Stimulated activated CD4-positive, alpha-beta T cell treated with anti-CD3 and anti-CD28 coated beads, TNF-alpha, amount 100 ng/mL, for 4 hours (primary cell): ENCODE measurements at places on chromosomes 1 and 21.
A peak's percentile ranks its signal among the peaks of the same experiment; 100 is the strongest.

DNA sequence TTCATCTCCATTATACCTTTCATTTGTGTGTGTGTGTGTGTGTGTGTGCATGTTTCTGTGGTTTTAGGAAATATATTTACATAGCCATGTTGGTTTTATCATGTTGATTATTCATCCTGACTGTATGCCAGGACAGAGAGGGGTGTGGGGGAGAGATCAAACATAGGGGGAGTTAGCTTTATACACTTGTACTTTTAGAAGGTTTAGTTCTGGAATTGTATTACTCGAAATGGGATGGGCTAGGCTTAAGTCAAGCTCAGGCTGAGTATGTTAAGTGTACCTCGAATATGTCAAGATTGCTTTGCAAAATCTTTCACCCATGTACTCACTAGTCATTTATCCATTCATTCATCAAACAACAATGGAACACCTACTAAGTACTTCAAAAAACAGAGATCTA, 123.3 kb downstream of the HMCN1 start:
- DNase-seq, result no peak

DNA sequence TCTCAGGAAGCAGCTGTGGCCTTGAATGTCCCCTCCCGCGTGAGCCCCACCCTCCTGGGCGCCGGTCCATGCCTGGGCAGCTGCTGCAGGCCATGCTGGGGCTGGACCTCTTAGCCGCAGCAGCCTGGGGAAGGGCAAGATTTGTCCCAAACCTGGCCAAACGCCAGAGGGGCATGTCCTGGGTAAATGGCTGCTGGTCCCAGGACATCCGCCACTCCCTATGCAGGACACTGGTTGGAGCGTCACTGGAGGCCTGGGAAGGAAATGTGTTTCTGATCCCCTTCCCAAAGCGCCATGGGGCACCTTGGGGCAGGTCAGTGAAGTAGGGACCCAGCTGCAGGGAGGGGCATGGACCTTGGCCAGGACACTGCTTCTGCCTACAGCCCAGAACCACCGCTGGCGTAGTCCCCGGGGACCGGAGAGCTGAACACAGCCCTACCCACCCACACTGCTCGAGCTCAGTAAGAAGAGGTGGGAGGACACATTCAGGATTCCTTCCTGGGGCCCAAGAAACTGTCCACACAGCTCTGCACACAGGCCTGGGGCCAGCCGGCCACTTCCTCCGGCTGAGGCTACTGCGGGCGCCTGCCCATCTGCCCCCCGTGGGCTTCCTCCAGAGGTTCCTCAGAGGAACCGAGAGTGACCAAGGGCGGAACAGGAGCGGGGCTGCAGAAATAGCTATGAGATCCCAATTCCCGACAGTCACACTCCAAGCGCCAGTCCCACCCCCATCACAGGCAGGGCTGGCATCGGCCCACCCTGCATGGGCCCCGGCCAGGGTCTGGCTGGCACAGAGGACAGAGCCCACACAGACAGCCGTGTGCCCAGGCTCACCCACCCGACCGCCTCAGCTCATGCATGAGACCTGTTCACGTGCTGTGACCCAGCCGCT, 10.8 kb upstream of the PLEKHG5 start:
- no peak for DNase-seq

- no peak for DNase-seq
Measured at GRCh38 chr1:234863551-234863971, 253.6 kb upstream of the IRF2BP2 start.

GRCh38 chr21:41709965-41710822, 56.7 kb downstream of the RIPK4 start:
- DNase-seq, result no peak

DNA sequence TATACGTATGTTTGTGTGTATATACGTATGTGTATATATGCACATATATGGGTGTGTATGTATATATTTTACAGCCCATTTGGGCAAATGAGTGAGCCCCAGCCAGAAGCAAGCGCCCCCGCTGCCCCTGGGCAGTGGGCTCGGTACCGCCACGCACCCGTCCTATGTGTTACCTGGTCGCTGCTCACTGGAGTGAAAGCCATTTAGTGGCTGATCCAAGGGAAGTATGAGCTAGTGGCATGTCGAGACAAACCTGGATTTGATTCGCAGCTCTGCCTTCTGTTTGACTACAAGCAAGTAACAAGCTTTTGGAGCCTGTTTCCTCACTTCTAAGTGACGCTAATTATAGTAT, 35.8 kb upstream of the JAK1 start:
- DNase-seq, result no peak

- no peak for DNase-seq
Measured at GRCh38 chr1:95652423-95652965, 418.5 kb downstream of the RWDD3 start.

DNA sequence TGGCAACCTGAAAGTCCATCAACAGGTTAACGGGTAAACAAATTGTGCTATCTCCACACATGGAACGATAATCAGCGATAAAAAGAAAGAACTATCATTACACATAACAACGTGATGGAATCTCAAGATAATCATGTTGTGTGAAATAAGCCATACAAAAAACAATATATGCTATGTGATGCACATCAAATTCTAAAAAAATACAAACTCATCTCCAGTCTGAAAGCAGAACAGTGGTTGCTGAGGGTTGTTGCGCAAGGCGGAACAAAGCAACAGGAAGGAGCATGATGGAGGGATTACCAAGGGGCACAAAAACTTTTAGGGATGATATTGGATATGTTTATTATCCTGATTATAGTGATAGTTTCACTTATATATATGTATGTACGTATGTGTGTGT, 324.8 kb downstream of the VAV3 start:
- no peak for DNase-seq

DNA sequence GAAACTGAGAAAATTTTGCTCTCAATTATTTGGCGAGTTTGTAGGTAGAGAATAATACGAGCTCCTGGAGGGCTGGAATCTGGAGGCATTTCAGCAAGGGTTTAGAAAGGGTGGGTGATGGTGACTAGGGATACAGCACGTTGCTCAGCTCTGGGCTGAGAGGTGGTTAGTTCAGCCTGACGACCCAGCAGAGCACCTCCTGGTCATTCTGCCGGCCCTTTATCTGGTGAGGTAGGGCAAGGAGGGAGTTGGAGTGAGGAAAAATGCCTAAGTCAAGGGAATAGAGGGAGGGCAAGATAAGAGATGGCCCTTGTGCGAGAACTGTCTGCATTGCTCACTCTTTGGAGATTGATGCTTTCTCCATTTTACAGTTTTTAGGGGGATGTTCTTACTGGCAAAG, 19.1 kb downstream of the GALNT2 start:
- DNase-seq, result no peak

DNA sequence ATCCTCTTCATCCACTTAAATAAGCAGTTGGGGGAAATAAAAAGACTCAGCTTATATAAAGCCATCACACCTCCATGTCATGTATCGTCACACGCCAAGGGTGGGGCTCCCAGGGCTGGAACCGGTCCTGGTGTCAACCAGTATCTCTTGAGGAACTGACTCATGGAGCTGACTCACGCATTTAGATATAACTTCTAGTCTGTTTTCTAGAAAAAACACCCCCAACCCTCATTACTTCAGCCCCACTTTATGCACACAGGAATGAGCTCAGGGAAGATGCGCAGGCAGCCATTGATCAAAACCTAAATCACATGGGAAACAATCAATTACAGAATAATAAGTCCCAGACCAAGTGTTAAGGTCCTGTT, 6.9 kb upstream of the IL22RA1 start:
- peak; percentile 36 for DNase-seq

DNA sequence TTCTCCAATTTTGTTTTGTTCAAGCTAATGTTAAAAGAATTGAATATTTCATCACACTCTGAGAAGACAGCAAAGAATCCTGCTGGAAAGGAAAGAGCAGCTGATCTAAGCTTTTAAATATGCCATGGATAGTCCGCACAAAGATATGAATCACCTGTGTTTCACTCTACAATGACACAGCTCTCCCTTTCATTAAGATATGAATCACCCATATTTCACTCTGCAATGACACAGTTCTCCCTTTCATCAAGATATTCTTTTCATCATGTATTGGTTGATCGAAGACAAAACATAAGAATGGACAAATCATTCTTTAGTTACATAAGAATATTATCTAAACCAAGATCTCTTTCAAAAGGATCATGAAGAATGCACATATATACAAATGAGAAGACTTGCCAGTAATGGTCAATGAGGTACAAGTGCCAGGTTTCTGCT, 367.3 kb downstream of the SMYD3 start:
- DNase-seq, result no peak

GRCh38 chr1:29096231-29096886, 27.3 kb downstream of the TMEM200B start:
- no peak for DNase-seq

DNA sequence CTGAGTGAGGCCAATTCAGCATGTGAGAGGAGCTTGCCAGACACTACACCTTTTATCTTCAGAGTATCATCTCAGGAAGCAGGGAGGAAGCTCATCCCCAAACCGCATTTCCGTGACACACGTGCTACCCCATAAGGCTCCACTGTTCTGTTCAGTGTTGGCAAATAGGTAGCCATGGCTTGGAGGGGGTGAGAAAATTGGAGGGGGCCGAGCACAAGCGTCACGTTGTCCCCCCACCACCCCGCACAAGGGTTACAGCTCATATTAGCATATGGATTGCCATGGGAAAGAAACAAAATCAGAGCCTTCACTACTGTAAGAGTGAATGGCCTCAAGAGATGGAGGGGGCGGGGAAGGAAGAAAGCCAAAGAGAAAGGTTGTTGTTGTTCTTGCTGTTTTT, 46.7 kb downstream of the OLIG1 start:
- no peak for DNase-seq

- no peak for DNase-seq
Measured at GRCh38 chr1:81044708-81045107, 756.0 kb upstream of the ADGRL2 start.

DNA sequence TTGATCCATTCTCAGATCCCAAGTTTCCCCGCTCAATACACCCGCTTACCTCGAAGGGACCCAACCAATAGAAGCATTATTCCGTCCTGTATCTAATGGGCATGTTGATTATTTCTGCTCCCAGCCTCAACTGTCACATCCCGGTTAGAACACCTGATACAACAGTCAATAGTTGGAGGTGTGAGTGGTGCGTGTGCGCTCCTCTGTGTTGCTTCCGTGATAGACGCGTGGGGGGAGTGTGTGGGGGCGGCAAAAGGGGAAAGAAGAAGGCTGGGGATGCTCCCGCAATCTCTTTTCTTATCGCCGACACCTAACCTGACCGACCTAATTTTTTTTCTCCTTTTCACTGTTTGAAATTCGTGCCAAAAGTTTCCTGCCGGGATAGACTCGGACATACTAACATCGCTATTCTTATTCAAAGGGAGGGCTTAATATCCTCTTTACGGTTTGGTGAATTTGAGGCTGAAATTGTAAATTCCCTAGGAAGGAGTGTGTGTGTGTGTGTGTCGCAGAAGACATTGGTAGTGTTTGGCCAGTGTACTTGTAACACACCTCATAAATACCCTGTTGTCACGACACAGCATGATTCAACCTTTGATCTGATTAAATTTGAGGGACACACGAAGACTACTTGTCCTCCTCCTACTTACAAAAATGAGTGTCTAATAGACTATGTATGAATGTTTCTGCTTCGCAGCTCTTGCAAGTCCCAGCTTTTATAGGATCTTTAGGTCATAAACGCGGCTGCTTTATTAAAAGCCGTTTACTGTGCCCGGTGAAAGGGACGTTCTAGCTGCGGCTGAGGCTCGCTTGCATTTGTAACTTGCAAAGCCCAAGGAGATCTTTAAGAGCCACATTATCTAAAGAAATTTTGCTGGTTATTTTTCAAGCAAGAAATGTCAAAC, 1.5 kb upstream of the PROX1 start:
- no peak for DNase-seq

- DNase-seq, result peak; percentile 25
Measured at GRCh38 chr1:52368383-52369172, 2.6 kb upstream of the CC2D1B start.

DNA sequence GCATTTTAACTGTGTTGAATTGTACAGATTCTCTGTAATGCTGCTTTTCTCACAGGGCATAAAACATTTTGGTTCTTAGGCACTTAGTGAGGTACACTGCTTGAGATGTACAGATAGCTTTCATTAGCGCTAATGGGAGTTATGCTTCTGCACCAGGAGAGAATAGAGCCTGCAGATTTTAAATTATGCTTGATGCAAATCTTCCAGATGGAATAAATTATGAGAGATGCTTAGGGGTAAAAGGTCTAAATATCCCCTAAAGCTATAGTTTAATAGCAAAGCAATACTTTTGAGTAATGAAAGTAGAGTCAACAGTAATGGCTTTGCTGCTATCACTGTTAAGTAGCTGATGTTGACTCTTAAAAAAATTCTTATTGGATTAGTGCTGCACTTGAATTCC, 248.9 kb downstream of the S1PR1 start:
- no peak for DNase-seq

DNA sequence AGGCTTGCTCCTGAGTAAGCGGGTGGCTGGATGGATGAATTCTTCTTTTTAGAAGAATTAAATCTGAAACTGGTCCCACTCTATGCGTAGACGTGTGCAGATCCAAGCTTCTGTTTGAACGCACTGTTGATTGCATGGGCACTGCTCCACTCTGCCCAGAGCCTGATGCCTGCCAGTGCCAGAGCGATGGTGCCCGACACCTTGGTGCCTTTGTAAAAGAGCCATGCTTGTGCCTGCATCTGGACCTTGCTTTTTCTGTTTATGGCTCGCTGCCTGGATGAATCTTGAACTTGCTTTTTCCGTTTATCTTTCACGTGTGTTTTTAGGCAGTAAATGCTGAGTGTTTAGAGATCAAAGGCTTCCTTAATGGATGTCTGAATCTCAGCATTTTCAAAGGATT, 15.0 kb upstream of the PWP2 start:
- DNase-seq, result no peak

DNA sequence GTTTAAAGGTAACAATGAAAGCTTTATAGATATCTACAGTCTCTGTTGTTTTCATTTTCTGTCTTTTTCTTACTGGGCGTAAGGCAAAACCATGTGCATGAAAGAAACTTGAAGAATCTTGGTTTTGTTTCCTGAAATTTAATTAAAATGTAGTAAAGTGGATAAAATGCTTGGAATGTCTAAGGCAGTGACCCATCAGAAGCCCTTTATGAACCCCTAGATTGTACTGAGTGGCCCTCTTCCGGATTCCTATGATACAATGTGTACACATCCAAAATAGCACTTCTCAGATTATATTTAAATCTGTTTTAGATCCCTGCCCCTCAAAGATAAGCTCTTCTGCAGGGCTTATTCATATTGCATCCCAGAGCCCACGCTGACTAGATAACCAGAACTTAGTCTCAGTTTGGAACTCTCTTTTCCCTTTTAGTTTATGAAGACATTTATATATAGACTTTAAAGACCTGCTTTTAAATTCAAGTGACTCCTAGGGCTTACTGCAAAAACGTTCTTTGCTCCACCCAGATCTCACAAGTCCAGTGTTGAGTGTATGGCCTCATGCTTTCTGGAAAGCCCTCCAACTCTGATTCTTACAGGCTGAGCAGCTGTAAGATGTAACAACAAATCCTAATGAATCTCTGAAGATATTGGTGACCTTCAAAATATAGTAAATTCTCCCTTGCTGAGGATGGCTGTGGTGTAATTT, 142.9 kb downstream of the LRRC7 start:
- DNase-seq, result no peak

DNA sequence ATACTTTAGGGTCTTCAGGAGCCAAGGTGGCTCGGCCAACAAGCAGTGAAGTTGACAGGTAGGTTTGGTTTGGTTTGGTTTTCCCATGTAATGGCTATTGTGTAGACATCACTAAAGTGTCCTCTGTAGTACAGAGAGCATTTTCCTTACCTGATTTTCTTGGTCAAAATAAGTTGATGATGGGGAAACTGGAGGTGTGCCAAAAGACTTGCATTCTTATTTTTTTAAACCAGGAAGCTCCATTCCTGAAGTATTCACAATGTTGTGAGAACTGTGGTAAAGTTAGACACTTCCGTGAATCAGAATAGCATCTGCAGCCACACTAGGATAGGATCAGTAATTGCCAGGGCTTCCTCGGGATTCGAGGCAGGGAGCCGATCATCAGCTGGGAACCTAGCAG, 2.9 kb downstream of the ZBTB37 start:
- no peak for DNase-seq
